ENCODE measurements at places on chromosomes 3 and 15.

- DNase-seq = no peak
Measured at GRCh38 chr15:67980171-67980570, 73.9 kb upstream of the PIAS1 start.

- no peak for DNase-seq
Measured at GRCh38 chr3:10981961-10982360, 10.6 kb upstream of the SLC6A1 start.

- no peak for DNase-seq
Measured at GRCh38 chr3:195122261-195122660, 148.7 kb downstream of the XXYLT1 start.

DNA sequence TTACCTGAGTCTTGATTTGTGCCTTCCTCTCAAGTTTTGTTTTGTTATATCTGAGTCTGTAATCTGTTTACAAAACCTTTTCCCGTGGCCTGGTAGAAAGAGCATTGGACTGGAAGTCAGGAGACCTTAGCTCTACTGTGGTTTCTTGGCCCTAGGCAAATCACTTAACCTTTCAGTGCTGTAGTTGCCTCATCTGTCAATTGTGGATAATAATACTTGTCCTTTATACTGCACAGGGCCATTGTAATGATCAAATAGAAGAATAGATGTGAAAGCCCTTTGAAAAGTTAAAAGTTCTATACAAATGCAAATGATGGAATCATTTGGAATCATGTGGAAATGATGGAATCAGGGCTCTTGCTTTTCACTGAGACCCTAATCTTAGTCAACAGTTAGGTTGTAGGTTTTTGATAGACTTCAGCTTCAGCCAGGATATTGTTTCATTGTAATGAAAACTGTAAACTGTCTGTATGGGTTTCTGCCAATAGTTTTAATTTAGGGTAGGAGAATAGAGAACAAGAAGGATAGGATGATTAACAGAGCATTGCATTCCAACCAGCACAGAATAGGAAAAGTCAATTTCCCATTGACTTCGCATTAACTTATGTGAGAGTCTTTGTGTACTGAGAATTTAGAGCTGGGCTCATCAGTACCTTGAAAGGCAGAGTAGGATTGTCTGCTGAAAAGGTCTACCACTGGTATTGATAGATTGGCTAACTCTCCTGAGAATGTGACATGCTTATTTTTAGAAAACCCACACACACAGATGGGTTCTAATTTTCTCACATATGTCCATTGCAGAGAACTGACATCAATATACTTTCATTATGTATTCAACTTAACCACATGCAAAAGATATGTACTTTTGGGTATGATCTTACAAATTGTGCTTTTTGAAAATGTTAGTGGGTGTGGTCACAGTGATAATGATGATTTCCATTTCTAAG lies 21.8 kb downstream of the MAP2K5 start:
- DNase-seq = no peak

DNA sequence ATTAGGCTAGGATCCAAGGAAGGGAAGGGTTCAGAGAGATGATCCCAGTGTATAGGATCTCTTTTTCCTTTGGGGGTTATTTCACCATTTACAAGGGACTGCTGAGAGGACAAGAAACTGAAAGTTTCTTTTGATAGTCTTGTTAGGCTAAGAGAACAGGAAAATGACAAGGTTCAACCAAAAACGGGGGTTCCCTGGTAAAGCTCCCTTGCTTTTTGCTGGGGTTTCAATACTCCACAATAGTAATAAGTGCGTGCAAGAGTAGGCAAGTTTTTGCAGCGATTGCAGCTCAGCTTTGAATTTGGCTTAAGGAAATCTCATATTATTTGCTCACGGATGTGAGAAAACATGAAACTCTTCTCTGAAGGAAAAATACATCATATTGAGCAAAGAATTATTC lies 18.8 kb upstream of the SUSD5 start:
- no peak for DNase-seq

GRCh38 chr15:79901958-79902357 lies 5.1 kb upstream of the MTHFS start:
- no peak for DNase-seq

GRCh38 chr3:50324351-50325112 lies 2.0 kb upstream of the HYAL2 start:
- DNase-seq = no peak

- no peak for DNase-seq
Measured at GRCh38 chr15:47988564-47988963, 132.2 kb upstream of the SLC24A5 start.

GRCh38 chr3:42501321-42501680 lies 1.1 kb upstream of the VIPR1 start:
- no peak for DNase-seq

DNA sequence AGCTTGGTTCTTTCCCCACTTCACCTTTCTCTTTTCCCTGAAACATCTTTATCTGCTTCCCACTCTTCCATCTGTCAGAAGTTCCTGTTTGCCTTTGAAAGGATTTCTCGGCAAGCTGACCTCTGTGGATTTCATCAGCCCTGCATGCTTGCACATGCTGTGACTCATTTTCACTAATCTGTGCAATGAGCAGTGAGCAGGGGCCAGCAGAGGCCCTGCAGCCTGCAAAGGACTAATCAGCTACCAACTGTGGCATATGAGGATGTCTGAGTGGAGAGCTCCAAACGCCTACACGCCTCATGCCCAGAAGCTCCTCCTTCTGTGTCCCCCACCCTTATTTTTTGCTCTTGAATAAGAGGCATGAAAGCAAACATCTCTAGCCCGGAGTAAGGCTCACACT lies 333.0 kb upstream of the SEMA6D start:
- no peak for DNase-seq

- no peak for DNase-seq
Measured at GRCh38 chr15:80169768-80170357, 17.1 kb downstream of the FAH start.

- DNase-seq = no peak
Measured at GRCh38 chr3:177710506-177710905, 513.2 kb upstream of the TBL1XR1 start.

GRCh38 chr15:42156243-42156922 lies at the start of gene PLA2G4F:
Gene PLA2G4F, minus strand, starts transcription at chr15:42156636. Its CDS starts 87 bp downstream, at chr15:42156549.
- DNase-seq = no peak

DNA sequence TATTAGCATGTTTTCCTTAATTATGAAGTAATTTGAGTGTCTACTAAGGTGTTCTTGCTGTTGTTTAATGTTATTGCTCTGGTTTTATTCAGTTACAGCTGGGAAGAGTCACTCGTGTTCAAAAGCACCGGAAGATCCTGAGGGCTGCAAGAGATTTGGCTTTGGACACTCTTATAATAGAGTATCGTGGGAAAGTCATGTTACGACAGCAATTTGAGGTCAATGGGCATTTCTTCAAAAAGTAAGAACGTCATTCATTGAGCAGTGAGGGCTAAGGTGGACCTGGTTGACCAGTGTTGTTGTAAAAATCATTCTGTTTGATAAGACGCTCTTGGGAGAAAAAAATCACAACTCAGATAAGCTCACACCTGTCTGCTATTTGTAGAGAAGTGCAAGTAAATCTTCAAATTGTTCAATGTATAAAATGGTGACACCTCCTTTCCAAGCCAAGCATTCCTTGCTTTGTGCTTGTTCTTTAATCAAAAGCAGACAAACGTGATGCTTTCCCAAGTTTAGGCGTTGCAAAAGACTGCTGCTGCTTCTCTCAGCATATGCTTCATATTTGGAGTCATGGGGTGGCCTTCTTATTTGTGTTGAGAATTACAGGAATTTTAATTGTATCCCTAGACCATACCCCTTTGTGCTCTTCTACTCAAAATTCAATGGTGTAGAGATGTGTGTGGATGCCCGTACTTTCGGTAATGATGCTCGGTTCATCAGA lies 44.2 kb downstream of the SETD5 start:
- DNase-seq = no peak

DNA sequence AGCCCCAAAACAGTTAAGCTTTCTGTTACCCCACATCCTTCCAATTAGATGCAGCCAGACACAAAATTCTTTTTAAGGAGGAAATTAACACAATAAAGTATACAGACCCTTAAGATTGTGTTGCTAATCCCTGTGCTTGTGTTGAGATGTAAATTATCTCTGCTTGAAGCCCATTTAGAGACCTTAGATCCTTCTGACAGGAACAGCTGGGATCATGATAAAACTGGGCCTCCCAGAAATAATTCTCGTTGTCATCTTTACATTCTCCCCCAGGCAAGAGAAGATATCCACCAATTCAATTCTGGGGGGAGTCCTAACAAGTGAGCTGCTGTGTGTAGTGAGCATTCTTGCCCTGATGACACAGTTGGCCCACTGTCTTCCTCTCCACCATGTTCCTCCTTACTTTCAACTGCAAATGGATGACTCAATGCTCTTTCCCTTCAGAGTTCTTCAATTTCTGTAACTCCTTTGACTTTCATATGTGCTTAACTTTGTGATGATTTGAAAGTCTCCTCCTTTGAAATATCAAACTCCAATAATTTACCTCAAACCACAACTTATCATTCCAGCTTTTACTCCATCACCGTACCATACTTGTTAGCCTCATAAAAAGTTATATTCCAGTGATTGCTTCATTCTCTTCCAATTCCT lies 186.6 kb downstream of the RAP2B start:
- no peak for DNase-seq

DNA sequence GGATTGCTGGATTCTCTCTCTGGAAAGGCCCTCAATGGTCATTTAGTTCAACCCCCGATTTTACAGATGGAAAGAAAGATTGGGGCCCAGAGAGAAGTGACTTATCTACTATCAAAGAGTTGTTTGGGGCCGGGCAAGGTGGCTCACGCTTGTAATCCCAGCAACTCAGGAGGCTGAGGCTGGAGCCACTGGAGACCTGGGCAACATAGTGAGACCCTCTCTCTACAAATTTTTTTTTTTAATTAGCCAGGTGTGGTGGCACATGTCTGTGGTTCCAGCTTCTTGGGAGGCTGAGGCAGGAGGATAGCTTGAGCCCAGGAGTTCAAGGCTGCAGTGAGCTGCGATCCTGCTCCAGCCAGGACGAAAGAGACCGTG lies 5.2 kb upstream of the USP3 start:
- no peak for DNase-seq

Data from NCI-H187 treated with DMSO at 0.1 percent for 48 hours (cell line).